Fibroblast of lung (primary cell): ENCODE measurements at places on chromosomes 16 and 17.

DNA sequence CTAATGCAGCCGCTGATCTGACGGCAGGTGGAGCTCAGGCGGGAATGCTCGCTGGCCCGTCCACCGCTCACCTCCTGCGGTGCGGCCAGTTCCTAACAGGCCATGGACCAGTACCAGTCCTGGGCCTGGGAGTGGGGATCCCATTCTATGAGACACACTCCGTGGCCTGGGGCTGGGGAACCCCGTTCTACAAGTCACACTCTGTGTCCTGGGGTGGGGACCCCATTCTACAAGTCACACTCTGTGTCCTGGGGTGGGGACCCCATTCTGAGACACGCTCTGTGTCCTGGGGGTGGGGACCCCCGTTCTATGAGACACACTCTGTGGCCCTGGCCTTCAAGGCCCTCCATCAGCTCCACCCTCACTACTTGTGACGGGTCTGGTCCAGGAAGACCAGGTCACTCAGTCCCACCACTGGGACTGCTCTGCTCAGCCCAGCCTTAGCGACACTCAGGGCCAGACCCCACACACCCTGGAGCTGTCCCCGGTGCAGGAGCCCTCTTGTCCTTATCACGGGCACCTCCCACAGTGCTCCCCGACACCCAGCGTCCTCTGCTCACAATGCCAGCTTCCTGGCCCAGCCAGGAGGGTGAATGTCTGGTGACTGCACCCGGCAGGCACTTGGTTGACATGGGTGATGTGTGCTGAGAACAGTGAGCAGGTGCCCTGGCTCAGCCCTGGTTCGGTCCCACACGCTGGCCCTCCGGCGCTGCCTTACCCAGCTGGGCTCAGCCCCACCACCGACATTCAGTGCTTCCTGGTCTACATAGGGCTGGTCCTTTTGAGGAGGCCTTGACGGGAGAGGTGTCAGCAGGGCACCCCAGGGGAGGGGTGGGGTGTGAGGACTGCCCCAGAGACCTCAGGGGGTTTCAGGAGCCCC is 89.1 kb downstream of the TBC1D16 start:
- DNase-seq: no peak

- no peak for DNase-seq
Observed at GRCh38 chr16:60929-61878, 7.6 kb downstream of the SNRNP25 start.

- no peak for DNase-seq
Observed at GRCh38 chr16:79404571-79404970, 196.0 kb downstream of the MAF start.

DNA sequence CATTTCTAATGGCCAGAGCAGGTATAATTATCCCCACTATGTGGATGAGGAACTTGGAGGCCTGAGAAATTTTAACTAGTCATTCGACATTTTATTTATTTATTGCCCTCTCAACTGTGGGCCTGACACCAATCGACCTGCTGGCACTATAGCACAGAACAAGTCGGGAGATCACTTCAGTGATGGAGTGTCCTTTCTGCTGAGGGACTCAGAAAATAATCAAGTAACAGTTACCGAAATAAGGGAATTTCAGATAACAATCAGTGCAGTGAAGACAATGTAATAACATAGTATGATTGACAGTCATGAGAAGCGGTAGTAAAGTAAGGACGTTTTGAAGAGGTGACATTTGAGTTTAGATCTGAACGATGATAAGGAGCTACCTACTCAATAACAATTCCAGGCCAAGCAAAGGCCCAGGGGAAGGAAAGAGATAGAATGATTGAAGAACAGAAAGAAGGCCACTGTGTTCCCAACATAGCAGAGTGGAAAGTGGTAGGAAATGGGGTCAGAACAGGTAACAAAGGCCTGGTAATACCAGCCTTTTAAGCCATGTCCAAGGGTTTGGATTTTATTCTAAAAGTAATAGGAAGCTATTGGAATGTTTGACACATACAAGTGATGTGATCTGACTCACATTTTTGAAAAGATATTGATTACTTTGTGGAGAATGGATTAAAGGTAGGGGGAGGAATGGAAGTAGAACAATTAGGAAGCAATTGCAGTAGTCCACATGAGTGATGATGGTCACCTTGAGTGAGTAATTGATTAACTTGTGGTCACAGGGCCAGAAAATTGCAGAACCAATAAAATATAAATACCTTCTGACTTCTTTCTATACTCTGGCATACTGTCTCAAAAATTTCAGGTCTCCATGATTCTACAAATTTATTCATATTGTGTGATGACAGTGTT is 1.4 kb downstream of the STXBP4 start:
- no peak for DNase-seq

- DNase-seq: peak; percentile 18
Observed at GRCh38 chr17:55134486-55135157, 130.1 kb upstream of the HLF start.

- no peak for DNase-seq
Observed at GRCh38 chr16:84307209-84307954, 12.7 kb downstream of the WFDC1 start.

DNA sequence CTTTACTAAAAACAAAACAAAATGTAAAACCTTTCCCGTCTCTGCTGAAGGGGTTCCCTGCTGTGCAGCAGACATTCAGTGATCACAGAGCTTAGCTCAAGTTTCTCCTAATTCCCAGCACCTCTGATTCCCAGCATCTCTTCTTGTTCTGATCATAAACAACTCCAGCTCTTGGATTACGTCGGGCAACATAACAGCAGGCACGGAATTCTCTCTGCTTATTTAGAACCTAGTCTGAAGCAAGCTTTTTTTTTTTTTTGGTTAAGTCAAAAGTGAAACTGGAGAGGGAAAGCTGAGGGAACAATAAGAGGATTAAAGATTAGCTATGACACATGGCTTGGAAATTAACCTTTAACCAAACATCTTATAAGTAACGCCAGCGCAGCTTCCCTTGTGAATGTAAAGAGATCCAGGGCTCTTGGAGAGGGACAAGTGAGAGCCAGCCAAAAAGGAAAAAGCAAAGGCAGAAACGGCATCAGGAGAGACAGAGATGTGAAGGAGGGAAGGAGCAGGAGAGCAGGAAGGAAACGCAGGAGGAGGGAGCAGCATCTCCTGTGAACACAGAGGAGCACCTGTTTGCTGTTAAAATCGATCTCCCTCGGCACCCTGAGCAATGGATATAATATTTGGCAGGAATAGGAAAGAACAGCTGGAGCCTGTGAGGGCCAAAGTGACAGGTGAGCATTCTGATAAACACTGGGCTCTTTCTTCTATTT is at the start of gene BCO1:
Gene BCO1, plus strand, starts transcription at position 394 of the 716 bp plus-strand sequence. Its CDS starts 220 bp downstream, at position 614.
- peak; percentile 64 for DNase-seq

- no peak for DNase-seq
Observed at GRCh38 chr16:86739808-86740207, 161.5 kb downstream of the FOXL1 start.

DNA sequence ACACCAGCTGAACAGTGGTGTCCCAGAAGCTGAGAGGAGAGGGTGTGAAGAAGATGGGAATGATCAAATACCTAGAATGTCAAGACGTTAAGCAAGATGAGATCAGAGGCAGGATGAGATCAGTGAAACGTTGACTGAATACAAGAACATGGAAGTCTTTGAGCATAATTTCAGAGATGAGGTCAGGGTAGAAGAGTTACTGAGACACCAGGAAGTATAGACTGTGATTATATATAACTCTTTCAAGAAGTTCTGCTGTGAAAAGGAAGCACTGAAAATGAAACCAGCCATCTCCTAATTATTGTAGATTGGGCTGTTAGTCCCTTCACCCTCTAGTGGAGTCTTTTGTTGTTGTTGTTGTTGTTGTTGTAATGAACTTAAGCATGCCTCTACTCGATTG is 9.1 kb downstream of the SHCBP1 start:
- no peak for DNase-seq

DNA sequence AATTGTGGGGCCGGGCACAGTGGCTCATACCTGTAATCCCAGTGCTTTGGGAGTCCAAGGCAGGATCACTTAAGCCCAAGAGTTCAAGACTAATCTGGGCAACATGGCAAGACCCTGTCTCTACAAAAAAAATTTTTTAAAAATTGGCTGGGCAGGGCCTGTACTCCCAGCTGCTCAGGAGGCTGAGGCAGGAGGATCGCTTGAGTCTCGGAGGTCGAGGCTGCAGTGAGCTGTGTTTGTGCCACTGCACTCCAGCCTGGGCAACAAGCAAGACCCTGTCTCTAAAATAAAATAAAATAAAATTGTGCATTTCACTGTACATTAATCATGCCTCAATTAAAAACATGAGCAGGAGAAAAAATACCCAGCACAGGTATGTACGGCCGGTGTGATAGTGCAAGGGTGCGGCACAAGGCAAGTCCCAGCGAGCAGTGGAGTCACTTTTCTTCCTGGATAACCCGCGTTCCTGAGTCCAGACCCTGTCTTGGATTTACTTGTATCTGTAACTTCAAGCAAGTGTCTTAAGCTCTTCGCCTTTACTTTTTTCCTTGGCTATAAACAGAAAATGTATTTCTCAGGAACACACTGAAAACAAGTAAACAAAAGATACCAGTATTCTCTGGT is 11.4 kb downstream of the ZDHHC7 start:
- no peak for DNase-seq

GRCh38 chr17:71765437-71765836 is 355.4 kb upstream of the SOX9 start:
- peak; percentile 2 for DNase-seq

GRCh38 chr16:65867276-65867960 is 499.1 kb upstream of the CDH5 start:
- DNase-seq: no peak

- no peak for DNase-seq
Observed at GRCh38 chr16:57401943-57402640, 2.5 kb upstream of the CCL17 start.

DNA sequence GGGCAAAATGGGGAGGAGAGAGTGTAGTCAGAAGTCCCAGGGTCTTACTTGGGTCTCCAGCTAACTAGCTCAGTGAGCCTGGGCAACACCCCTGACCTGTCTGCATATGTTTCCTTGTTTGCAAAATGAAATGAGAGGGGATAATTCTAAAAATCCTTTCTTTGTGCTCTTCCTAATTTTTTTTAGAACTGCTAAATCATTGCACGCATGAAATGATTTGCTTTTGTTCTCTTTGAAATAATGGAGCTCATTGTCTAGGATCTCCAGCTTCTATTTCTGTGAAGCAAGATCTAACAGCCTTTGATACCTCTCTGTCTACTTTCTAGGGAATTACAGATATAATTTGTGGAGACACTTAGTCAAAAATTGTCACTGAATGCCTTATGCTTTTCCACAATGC is 181.3 kb downstream of the CDH13 start:
- no peak for DNase-seq

GRCh38 chr17:49746791-49747490 is 17.0 kb downstream of the FAM117A start:
- no peak for DNase-seq

DNA sequence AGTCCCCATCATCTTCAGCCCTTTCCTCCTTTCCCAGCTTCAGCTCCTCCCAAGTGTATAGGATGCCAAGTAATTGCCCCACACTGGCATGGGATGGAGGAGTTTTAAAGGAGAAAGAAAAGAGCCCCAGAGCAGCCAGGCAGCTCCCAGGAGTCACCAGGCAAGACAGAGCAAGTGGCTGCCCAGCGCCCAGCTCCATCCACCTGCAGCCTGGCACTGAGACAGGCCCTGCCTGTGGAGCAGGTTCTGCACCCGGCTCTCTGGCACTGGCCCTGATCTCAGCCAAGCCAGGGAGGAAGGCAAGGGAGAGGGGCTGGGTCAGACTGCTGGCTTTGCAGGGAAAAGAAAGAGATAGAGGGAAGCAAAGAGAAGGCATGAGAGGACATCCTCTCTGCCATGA is 21.7 kb downstream of the FOXN1 start:
- DNase-seq: no peak

GRCh38 chr17:8019665-8020650 is 17.5 kb downstream of the GUCY2D start:
- no peak for DNase-seq

DNA sequence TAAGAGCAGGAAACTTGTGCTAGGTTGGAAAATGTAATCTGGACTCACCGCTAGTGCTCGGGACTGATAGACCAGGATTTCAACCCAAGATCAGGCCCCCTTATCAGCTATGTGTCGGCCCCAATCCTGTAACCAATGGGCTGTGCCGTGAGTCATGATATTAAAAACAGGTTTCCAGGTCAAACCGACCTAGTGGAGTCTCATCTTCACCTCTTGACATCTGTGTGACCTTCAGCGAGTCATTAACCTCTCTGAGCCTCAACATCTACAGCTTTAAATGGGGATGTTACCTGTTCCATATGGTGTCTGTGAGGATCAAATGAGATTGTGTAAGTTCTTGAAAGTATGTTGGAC is 512 bp downstream of the PMM2 start:
- no peak for DNase-seq

GRCh38 chr16:57600952-57601580 is 27.4 kb upstream of the ADGRG1 start:
- DNase-seq: no peak

- no peak for DNase-seq
Observed at GRCh38 chr16:85296859-85297660, 184.8 kb upstream of the CIBAR2 start.

DNA sequence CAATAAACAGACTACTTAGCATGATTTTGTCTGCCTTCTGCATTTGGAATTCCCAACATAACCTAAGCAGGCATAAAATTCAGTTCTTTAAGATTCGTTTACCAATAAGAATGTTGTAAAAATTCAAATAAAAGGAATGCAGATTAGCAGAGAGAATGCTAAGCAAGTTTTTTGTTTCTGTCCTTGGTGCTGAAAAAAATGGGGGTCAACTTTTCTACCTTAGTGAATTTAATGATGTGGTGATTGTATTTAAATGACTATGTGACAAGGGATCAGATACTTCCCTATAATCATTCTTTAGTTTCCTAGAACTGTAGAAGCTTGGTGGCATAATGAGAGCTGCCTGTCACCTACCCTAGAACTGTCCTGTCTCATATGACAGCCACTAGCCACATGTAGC is 159.5 kb downstream of the RBFOX1 start:
- DNase-seq: no peak

DNA sequence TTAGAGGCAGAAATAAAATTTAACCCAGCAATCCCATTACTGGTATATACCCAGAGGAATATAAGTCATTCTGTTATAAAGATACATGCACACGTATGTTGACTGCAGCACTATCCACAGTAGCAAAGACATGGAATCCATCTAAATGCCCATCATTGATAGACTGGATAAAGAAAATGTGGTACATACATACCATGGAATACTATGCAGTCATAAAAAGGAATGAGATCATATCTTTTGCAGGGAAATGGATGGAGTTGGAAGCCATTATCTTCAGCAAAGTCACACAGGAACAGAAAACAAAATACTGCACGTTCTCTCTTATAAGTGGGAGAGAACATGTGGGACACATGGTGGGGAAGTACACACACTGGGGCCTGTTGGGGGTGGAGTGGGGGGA is 23.1 kb downstream of the SSH2 start:
- no peak for DNase-seq
